Stimulated activated CD4-positive, alpha-beta T cell treated with anti-CD3 and anti-CD28 coated beads, Interleukin-15, amount 100 ng/mL, for 24 hours (primary cell): ENCODE measurements at places on chromosomes 11 and 22.

DNA sequence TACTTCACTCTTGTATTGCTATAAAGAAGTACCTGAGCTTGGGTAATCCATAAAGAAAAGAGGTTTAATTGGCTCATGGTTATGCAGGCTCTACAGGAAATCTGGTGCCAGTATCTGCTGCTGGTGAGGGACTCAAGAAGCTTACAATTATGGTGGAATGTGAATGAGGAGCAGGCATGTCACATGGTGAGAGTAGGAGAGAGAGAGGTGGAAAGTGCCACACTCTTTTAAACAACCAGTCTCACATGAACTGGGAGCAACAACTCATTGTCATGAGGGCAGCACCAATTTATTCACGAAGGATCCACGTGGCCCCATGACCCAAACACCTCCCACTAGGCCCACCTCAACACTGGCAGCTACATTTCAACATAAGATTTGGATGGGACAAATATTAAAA is 24.6 kb upstream of the IGLL5 start:
- DNase-seq, result no peak

DNA sequence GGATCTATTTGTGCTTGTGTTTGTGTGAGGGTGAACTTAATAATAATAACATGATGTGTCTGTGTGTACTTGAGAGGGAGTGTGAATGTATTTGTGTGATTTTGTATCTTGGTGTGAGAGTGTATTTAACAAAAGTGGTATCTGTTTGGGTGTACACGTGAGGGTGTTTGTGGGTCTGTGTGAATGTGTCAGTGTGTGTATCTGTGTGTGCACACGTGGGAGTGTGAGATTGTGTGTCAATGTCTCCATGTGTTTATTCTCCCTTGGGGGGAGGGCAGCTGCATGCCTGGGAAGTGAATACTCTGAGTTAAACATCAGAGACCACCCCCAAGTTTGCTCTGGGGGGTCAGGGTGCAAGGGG is 15.0 kb upstream of the RPS19BP1 start:
- no peak for DNase-seq

DNA sequence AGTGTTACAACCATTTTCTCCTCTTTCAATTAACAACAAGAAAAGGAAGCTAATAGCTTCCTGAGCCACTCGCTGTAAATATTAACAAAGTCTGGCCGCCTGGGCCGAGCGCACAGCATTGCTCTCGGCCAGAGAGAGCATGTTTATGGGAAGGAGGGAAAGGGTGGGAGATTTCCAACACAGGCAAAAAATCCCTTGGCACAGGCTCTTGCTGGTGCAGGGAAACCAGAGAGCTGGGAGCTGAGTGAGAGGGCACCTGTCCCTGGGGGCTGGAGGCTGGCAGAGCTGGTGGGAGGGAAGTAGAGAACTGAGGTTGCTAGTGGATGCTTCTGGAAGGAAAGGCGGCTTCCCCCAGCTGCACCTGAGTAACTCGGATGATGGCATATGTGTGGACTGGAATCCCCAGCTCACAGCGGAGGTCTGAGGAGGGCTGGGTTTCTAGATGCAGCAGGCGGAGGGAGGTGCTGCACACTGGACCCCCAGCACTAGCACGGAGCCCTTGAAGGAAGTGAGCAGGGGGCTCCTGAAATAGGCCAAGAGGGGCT is 59.6 kb downstream of the FLRT1 start:
- DNase-seq, result no peak

DNA sequence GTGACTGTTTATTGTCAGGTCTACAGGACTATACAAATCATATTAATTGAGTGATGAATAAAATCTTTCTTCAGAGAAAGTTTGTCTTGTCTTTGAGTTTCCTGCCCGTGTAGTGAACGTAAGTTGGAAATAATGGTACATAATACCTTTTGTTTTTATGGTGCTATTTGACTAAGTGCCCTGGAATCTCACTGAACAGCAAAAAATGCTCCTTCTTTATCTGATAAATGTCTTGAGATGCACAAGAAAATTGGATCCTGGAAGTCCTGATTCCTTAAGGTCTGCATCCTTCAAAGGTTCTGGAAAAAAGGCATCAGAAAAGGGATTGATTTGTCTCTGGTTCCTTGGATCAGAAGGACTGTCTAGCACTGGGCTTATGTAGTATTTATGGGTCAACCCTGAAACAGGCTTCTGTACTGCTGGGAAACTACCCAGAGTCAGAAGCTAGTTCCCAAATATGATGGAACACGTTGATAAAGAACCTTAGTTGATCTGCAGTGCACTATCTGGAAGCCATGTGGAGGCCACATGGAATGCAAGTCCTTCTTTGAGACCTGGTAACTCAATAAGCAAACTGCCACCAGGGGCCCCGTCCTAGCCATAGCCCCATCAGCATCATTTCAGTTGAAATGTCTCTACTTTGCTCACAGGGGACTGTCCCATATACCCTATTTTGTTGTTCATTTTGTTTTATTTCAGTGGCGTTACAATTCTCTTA is 100.6 kb upstream of the CD44 start:
- peak; percentile 22 for DNase-seq

DNA sequence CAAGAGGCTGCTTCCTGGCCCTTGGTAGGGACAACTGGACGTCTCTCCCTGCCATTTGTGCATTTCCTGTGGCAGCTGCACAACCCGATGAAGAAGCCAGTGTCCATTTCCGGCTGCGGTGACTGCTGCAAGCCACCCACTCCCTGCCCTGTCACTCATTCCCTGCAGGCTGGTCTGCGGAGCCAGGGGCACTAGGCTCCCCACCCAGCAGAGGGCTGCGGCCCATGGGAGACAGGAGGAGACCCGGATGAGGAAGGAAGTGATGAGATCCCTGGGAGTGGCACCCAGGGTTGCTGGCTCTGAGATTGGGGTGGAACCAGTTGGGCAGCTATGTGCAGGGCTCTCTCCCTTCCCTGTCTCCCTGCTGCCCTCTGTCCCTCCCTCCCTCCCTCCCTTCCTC is 10.0 kb upstream of the MYRF start:
- no peak for DNase-seq

DNA sequence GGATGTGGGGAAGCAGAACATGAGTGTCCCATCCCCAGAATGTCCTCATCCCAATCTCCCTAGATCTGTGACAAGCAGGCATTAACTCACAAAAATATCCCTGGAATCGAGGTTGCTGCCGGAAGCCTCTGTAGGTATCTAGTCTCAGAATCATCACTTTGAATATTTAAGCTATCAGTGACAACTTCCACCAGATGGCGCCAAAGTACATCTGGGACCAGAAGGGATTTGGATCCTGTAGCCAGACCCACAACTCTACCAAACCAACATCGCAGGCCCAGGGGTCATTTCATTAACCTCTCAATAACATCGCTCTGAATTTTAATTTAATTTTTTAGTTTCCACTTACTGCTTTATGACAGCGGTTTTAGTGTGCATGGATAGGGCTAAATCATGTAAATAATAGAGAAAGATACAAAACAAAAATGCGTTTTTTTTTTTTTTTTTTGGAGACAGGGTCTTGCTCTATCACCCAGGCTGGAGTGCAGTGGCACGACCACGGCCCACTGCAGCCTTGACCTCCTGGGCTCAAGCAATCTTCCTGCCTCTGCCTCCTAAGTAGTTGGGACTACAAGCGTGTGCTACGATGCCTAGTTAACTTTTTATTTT is 1.1 kb upstream of the EXT2 start:
- peak; percentile 88 for DNase-seq

- DNase-seq, result no peak
Measured at GRCh38 chr22:44869196-44869595, 116.8 kb downstream of the ARHGAP8 start.

- no peak for DNase-seq
Measured at GRCh38 chr11:72932132-72932570, 117.9 kb downstream of the ATG16L2 start.

DNA sequence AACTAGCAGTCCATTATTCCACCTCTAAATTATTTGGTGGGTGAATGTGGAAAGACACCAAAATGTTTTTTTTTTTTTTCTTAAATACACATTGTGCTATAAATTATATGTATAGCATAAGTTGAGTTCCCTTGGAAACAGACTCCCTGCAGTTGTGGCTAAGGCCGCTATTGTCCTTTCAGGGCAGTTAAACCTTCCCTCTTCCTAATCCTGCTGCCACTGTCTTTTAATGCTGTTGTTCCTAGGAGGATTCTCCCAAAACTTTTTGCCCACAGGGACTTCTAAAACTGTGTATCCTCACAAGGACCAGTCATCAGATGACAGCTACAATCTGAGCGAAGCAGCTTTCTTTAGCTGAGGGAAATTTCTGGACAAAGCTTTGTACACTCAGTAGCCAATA is 478.9 kb upstream of the CHORDC1 start:
- no peak for DNase-seq

GRCh38 chr11:11137339-11137738 is 215.7 kb downstream of the CSNK2A3 start:
- no peak for DNase-seq

DNA sequence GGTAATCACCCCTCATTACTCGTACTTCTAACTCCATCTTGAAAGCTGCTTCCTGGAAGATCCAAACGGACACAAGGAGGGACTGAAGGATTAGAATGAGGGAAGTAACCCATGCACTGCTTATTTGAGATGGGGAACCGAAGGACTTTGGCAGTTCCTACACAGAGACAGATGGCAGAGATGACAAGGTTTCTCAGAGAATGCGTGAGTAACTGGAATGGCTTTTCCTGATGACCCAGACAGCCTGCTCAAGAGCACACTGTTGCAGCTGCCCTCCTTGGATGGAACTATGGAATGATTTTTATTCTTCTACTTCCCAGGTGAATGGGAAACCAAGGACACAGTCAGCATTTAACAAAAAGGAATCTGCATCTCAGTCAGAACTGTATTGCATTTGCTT is 7.3 kb downstream of the KCNJ11 start:
- DNase-seq, result no peak

DNA sequence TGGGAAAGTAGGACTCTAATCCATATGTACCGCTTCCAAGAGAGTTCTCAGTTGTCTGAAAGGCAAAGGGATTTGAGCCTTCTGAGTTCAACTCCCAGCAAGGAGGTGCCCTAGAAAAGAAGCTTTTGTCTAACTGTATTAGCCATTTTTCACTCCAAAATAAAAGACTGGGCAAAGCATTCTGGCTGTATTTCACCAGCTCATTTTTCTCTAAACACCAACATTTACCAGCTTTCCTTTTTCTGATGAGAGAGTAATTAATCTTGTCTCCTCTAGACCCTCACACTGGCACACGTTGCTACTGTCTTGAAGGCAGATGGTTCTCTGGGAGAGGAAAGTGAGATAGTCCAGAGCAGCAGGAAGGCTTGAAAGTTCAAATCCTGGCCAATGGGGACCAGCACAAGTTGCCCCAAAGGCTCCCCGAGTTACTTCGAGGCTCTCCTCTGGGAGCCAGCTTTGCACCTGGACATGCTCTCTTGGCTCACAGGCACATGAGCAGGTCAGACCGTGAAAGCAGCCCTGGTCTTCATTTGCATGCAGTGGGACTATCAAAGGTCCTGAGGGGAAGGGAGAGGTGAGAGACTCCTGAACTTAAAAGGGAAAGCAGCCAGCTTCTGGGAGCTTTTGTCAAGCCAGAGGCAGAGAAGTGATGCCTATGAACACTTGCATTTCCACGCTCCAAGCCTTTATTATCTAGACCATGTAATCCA is 100.0 kb downstream of the NTM start:
- no peak for DNase-seq

- DNase-seq, result no peak
Measured at GRCh38 chr11:75260396-75261170, 20.0 kb downstream of the TPBGL start.

DNA sequence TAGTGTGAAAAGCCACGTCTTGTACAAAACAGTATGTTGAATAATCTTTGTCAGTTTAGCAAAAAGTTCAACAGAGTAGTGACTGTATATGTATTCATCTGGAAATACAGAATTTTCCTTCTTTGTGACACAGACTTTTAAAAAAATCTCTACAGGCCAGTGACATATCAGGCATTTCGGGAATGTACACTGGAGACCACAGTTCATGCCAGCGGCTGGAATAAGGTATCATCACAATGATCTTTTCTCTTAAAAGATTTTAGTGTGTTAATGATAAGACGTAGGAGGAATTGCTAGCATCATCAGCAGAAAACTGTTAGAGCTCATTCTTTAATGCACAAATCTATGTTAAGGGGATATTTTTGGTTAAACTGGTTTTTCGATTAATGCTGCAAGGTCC is 57.4 kb downstream of the BCL2L13 start:
- no peak for DNase-seq

DNA sequence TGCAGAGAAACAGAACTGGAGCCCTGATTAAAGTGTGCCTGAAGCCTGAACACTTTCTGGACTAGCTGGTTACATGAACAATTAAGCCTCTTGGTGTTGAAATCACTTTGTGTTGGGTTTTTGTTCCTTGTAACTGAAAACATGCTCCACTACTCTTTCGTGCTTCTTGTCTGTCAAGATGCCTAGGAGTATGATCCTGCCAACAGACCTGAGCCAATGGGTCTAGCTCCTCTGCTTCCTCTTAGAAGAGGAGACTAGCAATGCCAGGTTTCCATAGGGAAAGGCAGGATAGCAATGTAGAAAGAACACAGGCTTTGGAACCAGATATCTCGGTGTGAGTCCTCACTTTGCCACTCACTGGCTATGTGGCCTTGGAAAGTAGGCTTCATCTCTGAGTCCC is 40.3 kb downstream of the IRAG1 start:
- no peak for DNase-seq

GRCh38 chr11:124825876-124826275 is 25.7 kb upstream of the MSANTD2 start:
- DNase-seq, result no peak
